Adrenal gland (tissue), 19 donors: ENCODE measurements at places on chromosomes 4 and X. TPM values are rescaled to one million over a fixed set of nuclear protein-coding genes. Genes with fewer than 3 reads are reported as not detected.

The NCBP2L gene
- 1.1 TPM for total RNA-seq

The SUPT20HL2 gene
- not detected for total RNA-seq

The GRK4 gene
- total RNA-seq, result 9.5 TPM

The PRDM8 gene
- 1.7 TPM for total RNA-seq

The ADH1B gene
- total RNA-seq, result 418 TPM

The NIPAL1 gene
- 0.14 TPM for total RNA-seq

The EVC2 gene
- total RNA-seq, result 0.75 TPM
